ENCODE measurements at places on chromosomes 12 and 14.

- DNase-seq, result no peak
These were observed 179.3 kb downstream of the RPL10L start for GRCh38 chr14:46472261-46472660.

DNA sequence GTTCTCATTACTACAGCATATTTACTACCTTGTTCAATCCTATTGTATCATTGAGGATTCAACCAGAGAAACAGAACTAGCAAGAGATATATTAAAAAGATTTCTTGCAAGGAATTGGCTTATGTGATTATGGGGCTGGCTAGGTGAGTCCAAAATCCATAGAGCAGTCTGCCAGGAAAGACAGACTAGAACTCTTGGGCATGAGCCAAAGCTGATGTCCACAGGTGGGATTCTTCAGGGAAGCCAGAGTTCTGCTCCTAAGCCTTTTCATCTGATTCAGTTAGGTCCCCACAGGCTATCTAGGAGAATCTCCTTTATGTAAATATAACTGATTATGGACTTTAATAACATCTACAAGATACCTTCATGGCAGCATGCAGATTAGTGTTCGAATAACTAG is 26.0 kb downstream of the PELI2 start:
- DNase-seq, result no peak

- DNase-seq, result no peak
These were observed 4.2 kb upstream of the CLEC4C start for GRCh38 chr12:7751394-7751793.

GRCh38 chr14:69530095-69530494 is 44.6 kb downstream of the CCDC177 start:
- no peak for DNase-seq
